ENCODE measurements at places on chromosomes 7 and 10.

- no peaks in the 10 kb centered on the region for H3K27me3 ChIP-seq
- H3K4me1 ChIP-seq, result no peaks in the 10 kb centered on the region
- H3K27ac ChIP-seq, result no peak overlapping the region
- no peaks in the 10 kb centered on the region for H3K36me3 ChIP-seq
Observed at GRCh38 chr10:61487506-61487905, 34.3 kb upstream of the TMEM26 start.

- no peaks in the 10 kb centered on the region for H3K4me1 ChIP-seq
- no peak overlapping the region for H3K4me3 ChIP-seq
- H3K27ac ChIP-seq, result no peak overlapping the region
- no peak for DNase-seq
- H3K36me3 ChIP-seq, result peaks cover 73% of the 10 kb centered on the region
Observed at GRCh38 chr10:100154666-100155065, 31.2 kb downstream of the ERLIN1 start.

DNA sequence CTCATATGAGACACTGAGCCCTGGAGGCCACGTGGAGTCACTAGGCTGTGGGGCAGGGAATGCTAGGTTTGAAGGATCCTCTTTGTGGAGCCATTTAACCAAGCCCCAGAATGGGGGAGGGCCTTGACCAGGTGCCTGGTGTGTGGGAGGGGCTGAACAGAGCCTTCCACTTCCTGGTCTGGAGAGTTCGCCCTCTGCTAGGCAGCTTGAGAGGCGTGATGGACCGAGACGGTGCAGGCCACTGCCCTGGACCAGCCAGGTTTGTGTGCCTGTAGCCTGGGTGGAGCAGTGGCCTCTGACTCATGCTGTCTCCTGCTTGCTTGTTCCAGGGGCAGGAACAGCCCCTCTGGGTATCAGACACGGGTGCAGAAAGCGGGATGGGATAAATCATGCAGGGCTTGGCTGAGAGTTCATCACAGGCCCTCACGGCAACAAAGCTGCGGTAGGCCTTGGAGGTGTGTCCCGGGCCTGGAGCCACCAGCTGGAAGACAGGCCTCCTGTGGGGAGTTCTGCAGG, 27.4 kb downstream of the ADAMTS14 start:
- no peaks in the 10 kb centered on the region for H3K36me3 ChIP-seq
- H3K27ac ChIP-seq, result no peak overlapping the region
- DNase-seq, result no peak
- no peaks in the 10 kb centered on the region for H3K27me3 ChIP-seq
- no peaks in the 10 kb centered on the region for H3K4me1 ChIP-seq

- no peaks in the 10 kb centered on the region for H3K27me3 ChIP-seq
- H3K4me3 ChIP-seq, result no peak overlapping the region
Observed at GRCh38 chr10:50554995-50555568, 68.7 kb downstream of the SGMS1 start.

DNA sequence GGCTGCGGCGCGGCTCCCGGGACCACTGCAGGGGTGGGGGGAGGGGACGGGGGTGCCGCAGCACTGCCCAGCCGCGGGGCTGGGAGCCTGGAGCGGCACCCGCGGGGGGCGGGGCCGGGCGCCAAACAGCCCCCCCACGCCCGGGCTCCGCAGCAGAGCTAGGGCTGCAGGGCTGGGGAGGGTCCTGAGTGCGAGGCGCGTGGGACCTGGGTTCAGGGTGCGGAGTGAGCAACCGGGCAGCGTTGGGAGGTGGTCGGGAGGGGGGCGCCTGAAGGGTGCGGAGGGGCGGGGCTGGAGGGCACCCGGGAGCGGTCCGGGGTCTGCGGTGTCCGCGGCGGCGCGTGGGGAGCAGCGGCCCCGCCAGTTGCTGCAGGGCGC, 528 bp downstream of the CAMK2G start:
- peaks cover 4% of the 10 kb centered on the region for H3K36me3 ChIP-seq
- H3K27ac ChIP-seq, result no peak overlapping the region
- peaks cover 12% of the 10 kb centered on the region for H3K4me1 ChIP-seq
- no peaks in the 10 kb centered on the region for H3K27me3 ChIP-seq

DNA sequence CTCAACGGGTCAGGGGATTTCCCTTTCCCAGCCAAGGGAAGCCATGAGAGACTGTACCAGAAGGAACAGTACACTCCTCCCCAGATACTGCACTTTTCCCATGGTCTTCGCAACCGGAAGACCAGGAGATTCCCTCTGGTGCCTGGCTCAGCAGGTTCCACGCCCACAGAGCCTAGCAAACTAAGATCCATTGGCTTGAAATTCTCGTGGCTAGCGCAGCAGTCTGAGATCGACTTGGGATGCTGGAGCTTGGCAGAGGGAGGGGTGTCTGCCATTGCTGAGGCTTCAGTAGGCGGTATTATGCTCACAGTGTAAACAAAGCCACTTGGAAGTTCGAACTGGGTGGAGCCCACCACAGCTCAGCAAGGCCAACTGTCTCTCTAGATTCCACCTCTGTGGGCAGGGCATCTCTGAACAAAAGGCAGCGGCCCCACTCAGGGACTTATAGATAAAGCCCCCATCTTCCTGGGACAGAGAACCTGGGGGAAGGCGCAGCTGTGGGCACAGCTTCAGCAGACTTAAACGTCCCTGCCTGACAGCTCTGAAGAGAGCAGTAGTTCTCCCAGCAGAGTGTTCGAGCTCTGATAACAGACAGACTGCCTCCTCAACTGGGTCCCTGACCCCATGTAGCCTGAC, 29.6 kb downstream of the SLC16A12 start:
- H3K4me1 ChIP-seq, result no peaks in the 10 kb centered on the region
- no peaks in the 10 kb centered on the region for H3K36me3 ChIP-seq
- no peak overlapping the region for H3K27ac ChIP-seq
- no peaks in the 10 kb centered on the region for H3K27me3 ChIP-seq
- DNase-seq, result no peak
- H3K4me3 ChIP-seq, result no peak overlapping the region

DNA sequence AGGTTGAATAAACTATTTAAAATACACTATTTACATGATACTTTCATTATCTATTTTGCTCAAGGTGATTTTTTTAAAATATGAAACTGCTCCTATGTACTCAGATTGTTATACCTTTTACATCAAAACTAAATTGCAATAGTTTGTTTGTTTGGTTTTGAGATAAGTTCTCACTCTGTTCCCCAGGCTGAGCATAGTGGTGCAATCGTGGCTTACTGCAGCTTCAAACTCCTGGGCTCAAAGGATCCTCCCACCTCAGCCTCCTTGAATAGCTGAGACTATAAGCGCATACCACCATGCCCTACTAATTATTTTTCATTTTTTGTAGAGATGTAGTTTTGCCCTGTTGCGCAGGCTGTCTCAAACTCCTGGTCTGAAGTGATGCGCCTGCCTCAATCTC, 12.7 kb downstream of the TAS2R60 start:
- no peak overlapping the region for H3K27ac ChIP-seq
- no peak for DNase-seq
- peaks cover 4% of the 10 kb centered on the region for H3K27me3 ChIP-seq
- no peaks in the 10 kb centered on the region for H3K36me3 ChIP-seq
- no peaks in the 10 kb centered on the region for H3K4me1 ChIP-seq

- DNase-seq, result no peak
- H3K36me3 ChIP-seq, result no peaks in the 10 kb centered on the region
- H3K27ac ChIP-seq, result no peak overlapping the region
- no peak overlapping the region for H3K4me3 ChIP-seq
- H3K4me1 ChIP-seq, result no peaks in the 10 kb centered on the region
- no peaks in the 10 kb centered on the region for H3K27me3 ChIP-seq
Observed at GRCh38 chr10:103528549-103528948, 35.0 kb downstream of the NEURL1 start.

- peaks cover 8% of the 10 kb centered on the region for H3K4me1 ChIP-seq
- H3K27me3 ChIP-seq, result no peaks in the 10 kb centered on the region
- no peak overlapping the region for H3K4me3 ChIP-seq
- DNase-seq, result no peak
Observed at GRCh38 chr10:5751601-5752253, 61.5 kb downstream of the GDI2 start.

DNA sequence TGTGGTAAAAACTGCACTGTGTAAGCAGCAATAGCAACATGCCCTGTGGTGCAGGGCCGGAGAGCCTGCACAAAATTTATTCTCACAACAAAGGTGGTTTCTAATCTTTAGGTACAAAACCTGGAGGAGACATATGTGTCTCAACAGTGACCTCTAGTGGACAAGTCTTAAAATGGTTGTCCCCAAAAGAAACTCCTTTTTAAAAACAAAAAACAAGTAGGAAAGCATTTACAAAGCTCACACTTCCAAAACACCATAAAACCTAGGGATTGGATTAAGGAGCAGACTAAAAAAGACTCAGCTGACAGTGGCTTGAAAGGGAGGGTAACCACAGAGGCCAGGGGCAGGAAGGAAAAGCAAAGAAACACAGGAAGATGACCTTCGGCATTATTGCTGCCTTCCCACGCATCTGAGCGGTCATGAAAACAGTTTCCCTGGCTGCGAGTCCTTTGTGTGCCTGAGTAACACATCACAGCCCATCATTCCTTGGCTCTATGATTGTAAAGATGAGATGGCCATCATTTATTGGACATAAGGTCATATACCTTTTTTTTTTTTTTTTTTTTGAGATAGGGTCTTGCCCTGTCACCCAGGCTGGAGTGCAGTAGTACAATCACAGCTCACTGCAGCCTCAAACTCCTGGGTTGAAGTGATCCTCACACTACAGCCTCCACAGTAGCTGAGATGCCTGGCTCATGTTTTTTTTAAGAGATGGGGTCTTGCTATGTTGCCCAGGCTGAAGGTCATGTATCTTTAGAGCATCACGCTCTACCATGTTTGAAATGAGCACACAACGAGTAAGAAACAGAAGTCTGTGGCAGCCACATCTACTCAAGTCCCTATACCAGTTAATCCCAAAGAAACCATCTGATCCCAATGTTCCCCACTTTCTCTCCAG, 39.5 kb downstream of the RSU1 start:
- H3K4me3 ChIP-seq, result no peak overlapping the region
- H3K4me1 ChIP-seq, result peaks cover 3% of the 10 kb centered on the region
- H3K27me3 ChIP-seq, result no peaks in the 10 kb centered on the region
- H3K36me3 ChIP-seq, result peaks cover 16% of the 10 kb centered on the region
- H3K27ac ChIP-seq, result no peak overlapping the region
- DNase-seq, result no peak

- DNase-seq, result peak; percentile 68
Observed at GRCh38 chr10:114541081-114541796, 116.8 kb downstream of the ABLIM1 start.

DNA sequence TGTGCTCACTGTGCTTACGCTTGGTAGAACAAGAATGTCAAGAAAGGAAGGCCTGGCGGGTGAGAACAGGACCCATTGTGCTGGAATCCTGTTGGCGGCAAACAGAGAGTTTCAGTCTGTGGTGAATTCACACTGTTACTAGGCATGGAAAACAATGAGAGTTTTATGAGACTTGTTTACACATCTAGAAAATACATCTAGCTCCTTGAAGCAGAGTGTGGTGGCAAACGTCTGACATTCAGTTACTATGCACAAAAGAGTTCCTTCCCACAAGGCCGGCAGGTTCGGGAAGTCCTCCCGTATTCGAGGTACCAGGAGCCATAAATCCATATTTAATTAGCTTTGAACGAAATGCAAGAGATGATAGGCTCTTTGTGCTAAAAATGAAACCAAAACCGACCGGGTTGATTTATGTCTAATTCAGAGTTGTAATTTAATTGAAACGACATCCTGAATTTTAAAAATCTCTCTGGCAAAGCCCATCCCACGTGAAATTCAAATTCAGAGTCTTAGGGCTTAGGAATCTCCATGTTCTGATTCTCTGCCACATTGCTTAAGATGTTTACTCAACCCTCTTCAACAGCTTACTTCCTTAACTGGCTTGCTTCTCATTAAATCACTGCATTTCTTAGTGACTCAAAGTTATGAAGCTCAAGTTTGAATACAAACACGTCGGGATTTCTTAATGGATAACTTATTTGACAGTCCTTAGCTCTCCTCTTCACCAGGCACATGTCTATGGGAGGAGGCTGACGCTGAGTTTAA, 299.9 kb upstream of the PITRM1 start:
- H3K4me3 ChIP-seq, result peak overlapping the region; percentile 44
- peaks cover 4% of the 10 kb centered on the region for H3K4me1 ChIP-seq
- no peak for DNase-seq
- no peaks in the 10 kb centered on the region for H3K36me3 ChIP-seq
- H3K27me3 ChIP-seq, result no peaks in the 10 kb centered on the region

DNA sequence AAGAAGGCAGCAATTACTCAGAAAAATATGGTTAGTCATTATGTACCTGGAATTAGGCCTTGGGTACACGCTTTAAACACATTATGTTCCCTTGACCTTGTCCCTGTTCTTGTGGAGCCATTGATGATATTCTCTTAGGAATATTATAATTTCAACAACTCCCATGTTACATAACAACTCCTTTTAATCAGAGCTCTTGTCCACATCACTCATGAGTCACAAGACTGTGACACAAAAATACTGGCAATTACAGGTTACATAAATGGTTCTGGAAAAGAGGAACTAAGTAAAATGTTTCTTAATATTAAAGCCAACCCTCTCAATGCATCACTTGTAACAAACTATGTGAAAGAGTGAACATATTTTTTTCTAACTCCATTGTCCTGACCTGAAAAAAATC, 143.8 kb upstream of the PCLO start:
- H3K27ac ChIP-seq, result no peak overlapping the region
- DNase-seq, result no peak
- no peaks in the 10 kb centered on the region for H3K36me3 ChIP-seq
- H3K4me3 ChIP-seq, result no peak overlapping the region

GRCh38 chr10:87660484-87661133, 931 bp downstream of the PAPSS2 start:
- DNase-seq, result no peak
- peaks cover 24% of the 10 kb centered on the region for H3K27me3 ChIP-seq
- H3K4me1 ChIP-seq, result no peaks in the 10 kb centered on the region
- no peak overlapping the region for H3K27ac ChIP-seq
- H3K36me3 ChIP-seq, result no peaks in the 10 kb centered on the region

DNA sequence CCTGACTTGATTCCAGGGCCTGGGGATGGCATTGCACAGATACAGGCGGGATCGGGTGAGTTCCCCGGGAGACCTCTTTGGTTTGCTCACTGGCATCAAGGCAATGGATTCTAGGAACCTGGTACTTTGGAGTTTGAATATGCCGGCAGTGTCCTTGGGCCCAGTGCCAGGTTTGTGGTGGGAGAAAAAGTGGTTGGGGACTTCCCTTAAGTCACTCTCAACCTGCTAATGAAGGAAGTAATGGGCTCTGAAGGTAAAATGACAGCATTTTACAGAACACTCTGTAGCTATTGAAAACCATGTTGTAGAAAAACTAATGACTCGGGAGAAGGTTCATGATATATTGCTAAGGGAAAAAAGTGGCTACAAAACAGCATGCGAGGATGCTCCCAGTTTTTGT, 129.9 kb downstream of the CFAP58 start:
- H3K36me3 ChIP-seq, result no peaks in the 10 kb centered on the region
- no peak for DNase-seq
- H3K4me3 ChIP-seq, result no peak overlapping the region
- no peak overlapping the region for H3K27ac ChIP-seq

GRCh38 chr7:874031-874749, 2.2 kb upstream of the GET4 start:
- no peak for DNase-seq
- H3K4me3 ChIP-seq, result no peak overlapping the region
- H3K36me3 ChIP-seq, result peaks cover 26% of the 10 kb centered on the region

- peaks cover 18% of the 10 kb centered on the region for H3K4me1 ChIP-seq
- H3K36me3 ChIP-seq, result peaks cover 54% of the 10 kb centered on the region
- H3K4me3 ChIP-seq, result no peak overlapping the region
- H3K27me3 ChIP-seq, result no peaks in the 10 kb centered on the region
Observed at GRCh38 chr7:45073031-45073785, 15.6 kb downstream of the NACAD start.
